Fibroblast of villous mesenchyme (primary cell): ENCODE measurements at places on chromosomes 3 and 15. TPM values are rescaled to one million over a fixed set of nuclear protein-coding genes. Genes with fewer than 3 reads are reported as not detected.

SAMD7 gene
- not detected in 2 replicates for total RNA-seq

SLC28A2 gene
- not detected in 2 replicates for total RNA-seq

RASGRP1 gene
- total RNA-seq: 5.2 and 9.5 TPM in 2 replicates

ZSCAN29 gene
- total RNA-seq: 26.3 and 37.0 TPM in 2 replicates

HCLS1 gene
- total RNA-seq: 0.86 and 4.8 TPM in 2 replicates

NANOGP8 gene
- 0.32 TPM in 1 of 2 replicates, not detected in the other for total RNA-seq

SLC12A1 gene
- total RNA-seq: not detected in 2 replicates

CSPG5 gene
- total RNA-seq: 0.32 and 0.43 TPM in 2 replicates
